Panc1 (cell line): ENCODE measurements at places on chromosomes 12 and 14. TPM values are rescaled to one million over a fixed set of nuclear protein-coding genes. Genes with fewer than 3 reads are reported as not detected.

The BCL2L14 gene
- not detected for total RNA-seq

GRCh38 chr12:22856178-22856577, 231.2 kb downstream of the ETNK1 start:
- peak; percentile 10 for DNase-seq

The ACVRL1 gene
- 0.36 TPM for total RNA-seq

- DNase-seq, result no peak
These were observed 825 bp upstream of the CCDC85C start for GRCh38 chr14:99604766-99605298.

DNA sequence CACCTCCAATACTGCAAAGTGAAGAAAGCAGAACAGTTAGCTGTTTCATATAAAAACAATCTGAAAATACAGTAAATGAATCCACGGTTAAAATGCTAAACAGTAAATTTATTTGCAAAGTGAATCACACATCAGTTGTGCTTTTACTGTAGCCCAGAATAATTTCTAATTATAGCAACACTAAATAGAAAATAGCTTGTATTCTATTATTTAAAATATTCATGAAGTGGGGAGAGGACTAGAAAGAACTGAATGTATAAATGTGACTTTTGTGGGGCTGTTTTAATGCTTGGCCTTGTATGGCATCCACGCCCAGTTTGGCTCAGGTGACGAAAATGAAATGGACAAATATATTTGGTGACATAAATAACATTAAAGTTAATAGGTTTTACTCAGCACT, 148.2 kb downstream of the ATP23 start:
- no peak for DNase-seq

- DNase-seq, result no peak
These were observed 22.3 kb upstream of the MGP start for GRCh38 chr12:14907953-14908352.

GRCh38 chr12:93704122-93704521, 26.9 kb downstream of the CRADD start:
- no peak for DNase-seq

DNA sequence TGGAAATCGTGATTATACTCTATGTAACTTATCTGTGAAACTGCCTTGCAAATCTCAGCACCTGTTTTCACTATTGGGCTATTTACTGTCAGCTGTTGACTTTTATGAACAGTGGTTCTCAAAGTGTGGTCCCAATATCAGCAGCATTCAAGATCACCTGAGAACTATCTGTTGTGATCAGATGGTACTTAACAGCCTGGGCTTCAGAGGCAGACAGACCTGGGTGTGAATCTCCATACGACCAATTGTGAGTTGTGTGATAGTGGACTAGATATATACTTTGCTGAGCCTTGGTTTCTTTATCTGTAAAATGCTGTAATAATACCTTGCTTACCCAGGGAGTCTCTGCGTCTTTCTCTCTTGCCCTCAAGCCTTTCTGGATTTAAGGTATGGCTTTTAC, 105.1 kb downstream of the ERGIC2 start:
- DNase-seq, result no peak

The SLC10A1 gene
- total RNA-seq, result not detected

DNA sequence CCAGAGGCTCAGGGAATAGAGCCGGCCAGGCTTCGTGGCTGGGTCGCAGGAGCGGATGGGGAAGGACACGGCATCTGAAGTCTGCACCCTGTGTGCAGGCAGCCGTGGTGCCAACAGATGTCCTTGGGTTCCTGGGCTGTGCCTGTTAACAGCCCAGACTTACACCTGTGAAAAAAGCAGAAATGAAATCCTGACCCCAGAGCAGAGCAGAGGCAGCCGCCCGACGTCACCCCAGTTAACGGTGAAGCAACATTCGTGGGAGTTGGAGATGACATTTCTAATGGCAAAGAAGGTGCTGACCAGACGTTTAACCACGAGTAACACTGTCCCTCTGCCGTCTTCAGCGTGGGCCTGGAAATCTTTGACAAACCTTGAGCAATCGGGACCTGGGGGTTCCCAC, 200.3 kb upstream of the DIO3 start:
- no peak for DNase-seq

GRCh38 chr12:38961683-38962082, 56.3 kb upstream of the CPNE8 start:
- no peak for DNase-seq

The EIF2S1 gene
- total RNA-seq, result 116 TPM

DNA sequence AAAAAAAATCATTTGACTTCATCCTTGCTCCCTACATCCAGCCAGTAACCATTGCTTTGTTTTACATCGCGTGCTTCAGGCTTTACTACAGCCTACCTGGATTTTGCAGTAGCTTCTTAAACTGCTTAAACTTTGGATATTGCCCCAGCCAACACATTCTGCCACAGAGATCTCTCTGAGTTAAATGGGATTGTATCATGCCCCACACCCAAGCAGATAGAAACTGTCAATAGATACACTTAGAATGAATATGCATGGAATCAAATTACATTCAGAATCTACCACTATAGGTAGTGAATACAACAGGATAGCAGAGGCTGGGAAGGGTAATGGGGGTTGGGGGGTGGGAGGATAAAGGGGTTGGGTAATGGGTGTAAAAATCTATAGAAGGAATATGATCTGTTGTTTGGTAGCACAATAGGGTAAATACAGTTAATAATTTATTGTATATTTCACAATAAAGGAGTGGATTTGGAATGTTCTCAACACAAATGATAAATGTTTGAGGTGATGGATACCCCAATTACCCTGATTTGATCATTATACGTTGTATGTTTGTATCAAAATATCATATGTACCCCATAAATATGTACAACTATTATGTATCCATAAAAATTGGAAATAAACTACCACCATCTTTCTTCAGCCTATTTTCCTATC, 2.7 kb upstream of the MYRFL start:
- DNase-seq, result no peak

The LBHD2 gene
- not detected for total RNA-seq

- DNase-seq, result no peak
These were observed 1.4 kb upstream of the SAV1 start for GRCh38 chr14:50669441-50669986.

DNA sequence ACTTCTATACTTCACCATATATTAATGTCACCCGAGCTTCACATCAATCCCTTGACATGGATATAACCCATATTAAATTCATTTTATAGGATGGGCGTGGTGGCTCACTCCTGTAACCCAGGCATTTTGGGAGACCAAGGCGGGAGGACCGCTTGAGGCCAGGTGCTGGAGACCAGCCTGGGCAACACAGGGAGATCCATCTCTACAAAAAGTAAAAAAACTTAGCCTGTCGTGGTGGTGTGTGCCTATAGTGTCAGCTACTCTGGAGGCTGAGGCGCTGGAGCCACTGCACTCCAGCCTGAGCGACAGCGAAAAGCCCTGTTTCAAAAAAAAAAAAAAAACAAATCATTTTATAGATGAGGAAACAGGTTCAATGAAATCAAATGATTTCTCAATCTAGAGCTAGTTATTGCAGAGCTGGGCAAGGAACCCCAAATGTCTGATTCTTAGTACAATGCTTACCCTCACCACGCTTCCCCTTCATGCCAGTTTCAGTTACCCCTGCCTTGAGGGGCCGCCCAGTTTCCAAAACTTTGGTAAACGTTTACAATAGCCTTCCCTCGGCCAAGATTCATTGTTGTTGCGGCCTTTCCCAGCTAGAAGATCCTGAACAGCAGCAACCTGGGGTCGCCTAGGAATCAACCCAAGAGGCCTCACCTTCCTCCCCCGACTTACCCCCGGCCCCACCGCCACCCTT, 751 bp downstream of the PSMB5 start:
- DNase-seq, result no peak

The CEBPE gene
- total RNA-seq, result not detected

DNA sequence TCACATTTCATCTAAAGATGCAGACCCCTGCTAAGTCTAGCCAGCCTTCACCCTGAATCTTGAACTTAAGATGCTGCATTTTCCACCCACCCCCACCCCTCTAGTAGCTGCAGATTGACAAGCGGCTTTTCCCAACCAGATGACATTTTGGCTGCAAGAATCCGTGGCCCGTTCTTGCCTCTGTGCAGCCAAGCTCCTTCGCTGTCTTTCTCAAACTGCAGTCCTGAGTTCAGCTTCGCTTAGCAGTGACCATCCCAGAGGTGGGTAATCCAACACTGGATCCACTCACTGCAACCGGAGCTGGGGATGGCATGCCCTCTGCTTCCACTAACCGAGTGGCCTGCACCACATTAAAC, 765 bp upstream of the NFYB start:
- DNase-seq, result no peak

The SLCO1B3 gene
- total RNA-seq, result 0.85 TPM

The HCAR1 gene
- 0.31 TPM for total RNA-seq

The SAMD15 gene
- total RNA-seq, result 1.4 TPM

GRCh38 chr12:52949413-52950331, 754 bp downstream of the KRT18 start:
- peak; percentile 90 for DNase-seq

The TAS2R46 gene
- 0.46 TPM for total RNA-seq

The FGF6 gene
- not detected for total RNA-seq

The CDCA3 gene
- 59.0 TPM for total RNA-seq

The TECPR2 gene
- 15.5 TPM for total RNA-seq

- no peak for DNase-seq
These were observed 142.3 kb downstream of the RBM19 start for GRCh38 chr12:113823816-113824215.

The ANAPC7 gene
- total RNA-seq, result 85.8 TPM

DNA sequence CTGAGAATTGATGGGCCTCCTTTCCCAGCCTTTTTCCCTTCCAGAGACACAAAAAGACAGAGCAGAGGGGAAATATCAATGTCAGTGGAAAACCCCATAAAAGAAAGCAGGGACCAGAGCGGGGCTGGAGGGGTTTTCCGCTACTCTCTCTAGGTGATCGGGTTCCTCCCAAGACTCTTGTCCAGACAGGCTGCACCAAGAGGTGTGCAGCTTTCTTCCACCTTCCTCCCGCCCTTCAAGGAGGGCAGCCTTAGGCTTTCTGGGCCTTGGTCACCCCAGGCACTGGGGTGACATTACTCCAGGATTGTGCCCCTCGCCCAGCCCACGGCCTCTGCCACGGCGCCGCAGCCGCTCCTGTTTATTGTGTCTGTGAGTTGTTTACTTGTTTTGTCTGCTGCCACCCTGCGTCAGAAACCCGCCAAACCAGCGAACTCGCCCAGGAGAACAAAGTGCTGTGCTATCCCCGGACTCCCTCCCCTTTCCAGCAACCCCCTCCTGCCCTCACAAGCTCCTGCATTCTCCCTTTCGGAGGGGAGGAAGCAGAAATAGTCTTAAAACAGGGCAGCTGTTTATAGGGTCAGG, 6.7 kb upstream of the HOXC6 start:
- no peak for DNase-seq

DNA sequence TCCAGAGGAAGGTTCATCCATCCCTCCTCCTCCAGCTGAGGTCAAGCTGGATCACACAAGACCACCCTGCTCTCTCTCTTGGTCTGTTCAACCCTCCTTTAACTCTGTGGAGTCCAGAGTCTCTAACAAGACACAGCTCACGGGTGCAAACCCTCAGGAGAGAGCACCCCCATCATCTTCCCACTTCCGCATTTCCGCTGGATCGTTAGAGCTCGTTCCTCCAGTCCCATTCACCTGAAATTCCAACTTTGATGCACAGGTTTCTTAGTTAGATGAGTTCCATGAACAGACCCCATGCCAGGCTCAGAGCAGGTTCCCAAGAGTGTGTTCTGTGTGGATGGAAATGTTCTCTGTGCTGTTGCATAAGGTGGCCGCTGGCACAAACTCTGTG, 44.5 kb upstream of the P2RX7 start:
- no peak for DNase-seq

The TAS2R9 gene
- not detected for total RNA-seq

- no peak for DNase-seq
These were observed 338.7 kb downstream of the EGLN3 start for GRCh38 chr14:33612197-33612505.

GRCh38 chr12:46887870-46888269, 62.1 kb upstream of the SLC38A4 start:
- DNase-seq, result no peak

GRCh38 chr14:29821661-29822429, 105.8 kb downstream of the PRKD1 start:
- DNase-seq, result no peak

GRCh38 chr12:110743571-110744093, 941 bp upstream of the PPP1CC start:
- no peak for DNase-seq

GRCh38 chr14:69313176-69313575, 53.2 kb downstream of the GALNT16 start:
- no peak for DNase-seq

The FAM222A gene
- total RNA-seq, result 12.8 TPM

GRCh38 chr12:123960856-123961255, 11.8 kb downstream of the CCDC92 start:
- DNase-seq, result no peak

The SLC7A8 gene
- 0.90 TPM for total RNA-seq

DNA sequence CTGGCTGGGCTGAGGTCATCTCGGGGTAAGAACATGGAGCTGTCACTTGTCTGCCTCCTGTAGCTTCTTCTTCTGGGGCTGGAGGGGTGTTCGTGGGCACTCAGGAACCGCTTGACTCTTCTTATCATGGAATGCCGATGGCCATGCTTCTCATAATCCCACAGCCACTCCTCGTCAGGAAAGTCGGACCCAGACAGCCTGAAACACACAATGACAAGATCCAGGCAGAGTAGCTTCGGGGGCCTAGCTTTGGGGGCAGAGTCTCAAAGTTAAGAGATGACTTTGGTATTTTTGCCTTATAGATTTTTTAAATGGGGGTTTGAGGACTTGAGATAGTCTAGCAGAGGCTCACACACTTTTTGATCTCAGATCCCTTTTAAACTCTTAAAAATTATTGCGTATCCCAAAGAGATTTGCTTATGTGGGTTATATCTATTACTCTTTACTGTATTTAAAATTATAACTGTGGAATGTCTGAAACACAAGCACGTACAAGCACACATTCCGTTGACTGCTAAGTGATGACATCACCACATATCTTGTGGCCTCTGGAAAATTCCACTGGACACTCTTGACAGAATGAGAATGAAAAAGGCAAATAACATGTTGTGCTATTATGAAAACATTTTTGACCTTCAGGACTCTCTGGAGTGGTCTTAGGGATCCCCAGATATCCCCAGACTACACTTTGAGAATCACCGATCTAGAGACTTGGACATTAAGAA, 43.3 kb downstream of the BEST3 start:
- DNase-seq, result no peak

The SLC8A3 gene
- not detected for total RNA-seq

The LPAR5 gene
- total RNA-seq, result not detected

The AVPR1A gene
- total RNA-seq, result 0.10 TPM

- DNase-seq, result no peak
These were observed 10.5 kb upstream of the NID2 start for GRCh38 chr14:52079239-52079959.
